ENCODE measurements at places on chromosomes 6 and 20. TPM values are rescaled to one million over a fixed set of nuclear protein-coding genes. Genes with fewer than 3 reads are reported as not detected.
A peak's percentile ranks its signal among the peaks of the same experiment; 100 is the strongest.

DNA sequence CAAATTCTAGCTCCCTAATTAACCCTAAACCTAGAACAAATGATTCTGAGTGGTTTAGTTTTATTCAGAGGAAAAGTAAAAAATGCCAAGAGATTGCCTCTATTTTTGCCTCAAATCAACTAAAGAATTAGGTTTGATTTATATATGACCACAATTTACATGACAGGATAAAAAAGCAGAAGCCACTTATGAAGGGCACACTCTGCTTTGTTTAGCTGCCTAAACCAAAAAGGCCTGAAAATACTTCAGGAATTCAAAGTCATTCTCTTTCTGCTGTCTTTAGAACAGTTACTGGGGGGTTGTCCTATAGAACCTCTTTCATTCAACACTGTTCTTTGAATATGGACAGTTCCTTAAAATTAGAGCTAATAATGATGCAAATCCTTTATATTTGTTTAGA is 5.3 kb downstream of the FBXO5 start:
- no peak for DNase-seq

GRCh38 chr6:44284121-44284520 is 13.9 kb downstream of the TMEM151B start:
- no peak for DNase-seq

DNA sequence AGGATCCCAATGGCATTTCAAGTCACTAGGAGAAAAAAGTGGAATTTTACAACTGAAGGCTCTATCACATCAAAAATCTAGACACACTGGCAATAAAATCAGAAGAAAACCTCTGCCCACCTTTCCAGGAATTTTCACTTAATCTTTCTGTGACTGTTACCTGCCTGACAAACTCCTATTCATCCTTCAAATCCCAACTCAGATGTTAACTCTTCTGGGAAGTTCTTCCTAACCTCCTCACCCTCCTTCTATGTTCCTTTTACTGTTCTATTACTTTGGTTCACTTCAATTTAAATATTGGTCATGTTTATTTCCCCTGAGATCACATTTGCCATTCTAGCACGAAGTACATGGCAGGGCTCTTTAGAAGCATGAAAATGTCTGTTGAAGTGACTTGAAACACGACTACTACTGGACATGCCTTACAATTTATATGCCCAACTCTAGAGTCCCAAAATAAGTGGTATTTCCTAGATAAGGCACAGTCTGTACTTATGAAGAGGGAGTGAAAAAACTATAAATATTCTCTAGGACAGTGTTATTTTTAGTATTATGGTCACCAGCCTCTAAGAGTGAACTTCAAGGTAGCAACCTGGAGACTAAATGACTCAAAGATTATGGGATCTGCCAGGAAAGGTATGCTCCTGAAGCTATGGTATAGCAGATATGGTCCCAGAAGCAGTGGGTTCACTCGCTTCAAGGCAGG is 17.1 kb downstream of the CHD6 start:
- DNase-seq, result no peak

GRCh38 chr6:160963651-160964050 is 27.9 kb upstream of the MAP3K4 start:
- DNase-seq, result no peak

RIMS4 gene
- not detected for total RNA-seq

DNA sequence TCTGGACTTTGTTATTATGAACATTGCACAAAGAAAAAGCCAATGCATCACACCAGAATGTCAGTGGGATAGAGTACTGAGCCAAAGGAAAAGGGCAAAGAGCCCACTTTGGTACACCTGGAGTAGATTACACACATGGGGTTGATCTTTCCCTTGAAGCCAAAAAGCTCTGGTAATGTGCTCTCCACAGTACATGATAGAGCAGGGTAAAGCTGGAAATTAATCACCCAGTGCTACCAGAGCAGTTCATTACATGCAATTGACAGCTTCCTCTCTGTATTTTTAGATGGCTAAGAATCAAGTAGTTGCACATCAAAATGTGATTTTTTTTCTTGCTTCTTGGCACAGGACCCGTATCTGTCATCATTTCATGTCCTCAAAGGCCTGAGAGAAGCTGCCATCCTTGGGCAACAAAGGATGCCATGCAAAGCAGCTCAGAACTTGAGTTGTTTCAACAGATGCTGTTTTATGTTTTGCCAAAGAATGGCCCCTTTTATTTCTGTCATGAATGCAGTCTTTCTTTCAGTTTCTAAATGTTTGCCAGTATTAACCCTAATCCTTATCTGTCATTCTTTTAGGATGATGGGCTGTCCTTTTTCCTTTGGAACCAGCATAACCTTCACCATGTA is 88.1 kb downstream of the HDGFL1 start:
- DNase-seq, result no peak

SASH1 gene
- total RNA-seq, result 16.5 TPM

FILIP1 gene
- under 0.01 TPM for total RNA-seq

COL12A1 gene
- 502 TPM for total RNA-seq

DNA sequence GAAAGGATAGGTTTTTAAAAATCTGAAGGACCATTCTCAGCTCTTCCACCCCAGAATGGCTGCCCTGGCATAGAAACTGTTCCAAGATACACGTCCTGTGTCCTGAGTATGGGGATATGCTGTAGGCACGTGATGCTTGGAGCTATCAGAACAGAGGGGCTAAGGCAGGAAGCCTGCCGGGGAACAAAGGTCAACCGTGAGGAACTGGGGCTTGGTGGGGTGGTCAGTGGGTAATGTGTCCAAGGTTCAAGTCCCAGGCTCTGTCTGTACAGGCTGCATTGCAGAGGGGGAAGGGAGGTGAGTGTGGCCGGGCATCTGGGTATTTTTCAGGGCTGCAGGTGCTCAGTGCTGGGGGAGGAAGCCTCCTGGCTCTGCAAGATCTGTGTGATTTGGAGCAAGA is 479.6 kb upstream of the CHD6 start:
- no peak for DNase-seq

RRP36 gene
- 114 TPM for total RNA-seq

TPD52L2 gene
- 113 TPM for total RNA-seq

RCAN2 gene
- total RNA-seq, result 1.3 TPM

ARG1 gene
- not detected for total RNA-seq

CPNE5 gene
- total RNA-seq, result not detected

PHACTR2 gene
- total RNA-seq, result 76.9 TPM

GRCh38 chr6:2740581-2740980 is 10.1 kb downstream of the MYLK4 start:
- no peak for DNase-seq

DNA sequence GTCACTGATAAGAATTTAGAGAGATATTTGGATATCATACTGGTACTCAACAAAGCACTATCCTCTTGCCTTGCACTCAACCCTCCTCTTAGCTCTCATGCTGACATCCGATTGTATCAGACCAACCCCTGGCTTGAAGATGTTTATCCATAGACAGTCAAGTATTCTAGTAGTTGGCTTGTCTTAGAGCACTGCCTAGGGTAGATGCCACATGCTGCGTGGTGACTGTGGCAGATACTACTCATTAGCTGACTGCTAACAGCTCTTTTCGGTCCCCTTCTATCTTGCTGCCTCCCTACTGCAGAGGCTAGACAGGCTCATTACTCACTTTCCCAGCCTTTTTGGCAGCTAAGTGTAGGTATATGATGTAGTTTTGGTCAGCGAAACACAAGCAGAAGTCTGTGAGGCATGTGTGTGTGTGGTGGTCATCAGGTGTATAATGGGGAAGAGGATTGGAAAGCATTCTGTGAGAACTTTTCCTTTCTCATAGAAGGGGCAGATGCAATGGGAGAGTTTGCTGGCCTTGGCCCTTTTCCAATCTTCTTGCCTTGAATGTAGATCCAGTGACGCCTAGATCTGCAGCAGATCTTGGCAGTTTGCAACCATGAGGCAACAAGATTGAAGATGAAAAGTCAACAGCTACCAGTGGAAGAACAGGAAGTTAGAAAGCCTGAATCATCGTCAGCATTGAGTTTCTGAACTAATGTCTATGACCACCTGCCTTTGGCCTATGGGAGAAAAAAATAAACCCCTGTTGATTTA is 4.4 kb upstream of the IFNGR1 start:
- peak; percentile 70 for DNase-seq

IL17A gene
- not detected for total RNA-seq

DNA sequence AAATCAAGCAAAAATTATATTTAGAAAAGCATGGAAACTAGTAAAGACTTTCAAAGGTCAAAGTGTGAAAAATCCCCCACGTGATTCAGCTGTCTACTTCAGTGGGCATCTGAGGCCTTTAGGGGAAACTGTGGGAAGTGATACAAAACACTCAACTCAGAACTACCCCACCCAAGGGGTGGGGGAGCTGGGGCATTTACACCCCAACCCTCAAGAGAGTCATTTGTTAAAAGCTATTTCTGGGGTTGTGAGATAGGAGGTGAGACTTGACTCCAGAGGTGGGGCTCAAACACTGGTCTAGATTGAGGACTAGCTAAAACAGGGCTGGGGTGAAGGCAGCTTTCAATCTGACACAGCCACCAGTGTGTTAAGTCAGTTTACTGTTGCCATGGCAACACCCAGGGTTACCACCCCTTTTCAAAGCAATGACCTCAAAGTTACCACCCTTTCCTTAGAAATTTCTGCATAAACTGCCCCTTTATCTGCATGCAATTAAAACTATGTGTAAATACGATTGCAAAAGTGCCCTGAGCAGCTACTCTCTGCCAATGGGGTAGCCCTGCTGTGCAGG is 9.9 kb upstream of the GTSF1L start:
- DNase-seq, result peak; percentile 10

DNA sequence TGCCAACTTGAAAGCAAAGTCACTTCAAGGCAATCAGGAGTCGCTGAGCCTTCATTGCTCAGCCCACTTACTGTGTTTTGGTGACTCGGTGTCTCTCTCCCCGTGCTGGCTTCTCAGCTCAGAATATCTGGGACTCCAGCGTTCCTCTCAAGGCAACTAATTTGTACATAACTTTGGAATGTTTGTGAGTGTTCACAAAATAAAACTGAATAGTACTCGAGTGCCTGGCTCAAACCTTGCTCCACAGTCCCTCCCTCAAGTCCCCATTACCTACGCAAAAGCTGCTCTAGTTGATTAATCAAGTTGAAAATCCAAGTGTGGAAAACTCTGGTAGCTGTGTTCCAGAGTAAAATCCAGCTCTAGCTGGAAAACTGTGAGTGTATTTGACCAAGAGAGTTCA is 8.6 kb downstream of the IPCEF1 start:
- peak; percentile 18 for DNase-seq

- DNase-seq, result no peak
Observed at GRCh38 chr6:30615958-30616810, 859 bp downstream of the PPP1R10 start.

TRIM31 gene
- not detected for total RNA-seq

DNA sequence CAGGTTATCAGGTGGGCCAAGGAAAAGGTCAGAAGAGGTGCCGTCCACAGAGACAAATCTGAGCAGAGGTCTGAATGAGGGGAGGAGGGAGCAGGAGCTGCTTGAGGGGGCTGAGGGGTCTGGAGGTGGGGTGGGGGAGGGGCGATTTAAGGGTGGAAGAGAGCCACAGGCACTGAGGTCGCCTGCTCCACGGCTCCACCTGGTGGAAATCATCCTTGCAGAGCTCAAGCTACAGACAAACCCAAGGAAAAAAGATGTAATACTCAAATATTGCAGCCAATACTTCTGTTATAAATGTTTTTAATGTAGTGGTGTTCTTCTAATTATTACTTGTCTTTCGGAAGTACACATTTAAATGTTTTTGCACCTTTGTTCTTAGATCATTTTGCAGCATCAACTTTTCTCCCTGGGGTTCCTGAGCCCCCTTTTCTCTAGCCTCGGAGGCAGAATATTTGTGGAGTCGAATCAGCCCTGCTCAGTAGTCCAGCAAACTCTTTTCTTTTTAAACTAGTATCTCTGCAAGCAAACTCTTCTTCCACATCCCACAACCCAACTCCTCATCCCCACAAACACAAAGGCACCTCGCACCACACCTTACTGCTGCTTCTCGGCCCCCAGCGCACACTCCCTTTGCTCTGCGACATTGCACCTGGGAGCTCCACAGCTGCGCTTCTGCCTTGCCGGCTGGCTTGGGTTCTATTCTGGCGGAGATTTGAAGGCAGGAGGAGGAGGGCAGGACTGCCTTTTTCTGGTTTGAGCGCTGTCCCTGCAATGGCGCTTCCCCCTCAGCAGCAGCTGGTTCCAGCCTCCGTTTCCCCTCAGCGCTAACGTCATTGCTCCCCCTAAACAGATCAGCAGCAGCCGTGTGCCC is 51.0 kb upstream of the TFAP2A start:
- peak; percentile 28 for DNase-seq

- peak; percentile 75 for DNase-seq
Observed at GRCh38 chr6:10411971-10412460, 2.9 kb downstream of the TFAP2A start.

PCED1A gene
- 8.1 TPM for total RNA-seq

DNA sequence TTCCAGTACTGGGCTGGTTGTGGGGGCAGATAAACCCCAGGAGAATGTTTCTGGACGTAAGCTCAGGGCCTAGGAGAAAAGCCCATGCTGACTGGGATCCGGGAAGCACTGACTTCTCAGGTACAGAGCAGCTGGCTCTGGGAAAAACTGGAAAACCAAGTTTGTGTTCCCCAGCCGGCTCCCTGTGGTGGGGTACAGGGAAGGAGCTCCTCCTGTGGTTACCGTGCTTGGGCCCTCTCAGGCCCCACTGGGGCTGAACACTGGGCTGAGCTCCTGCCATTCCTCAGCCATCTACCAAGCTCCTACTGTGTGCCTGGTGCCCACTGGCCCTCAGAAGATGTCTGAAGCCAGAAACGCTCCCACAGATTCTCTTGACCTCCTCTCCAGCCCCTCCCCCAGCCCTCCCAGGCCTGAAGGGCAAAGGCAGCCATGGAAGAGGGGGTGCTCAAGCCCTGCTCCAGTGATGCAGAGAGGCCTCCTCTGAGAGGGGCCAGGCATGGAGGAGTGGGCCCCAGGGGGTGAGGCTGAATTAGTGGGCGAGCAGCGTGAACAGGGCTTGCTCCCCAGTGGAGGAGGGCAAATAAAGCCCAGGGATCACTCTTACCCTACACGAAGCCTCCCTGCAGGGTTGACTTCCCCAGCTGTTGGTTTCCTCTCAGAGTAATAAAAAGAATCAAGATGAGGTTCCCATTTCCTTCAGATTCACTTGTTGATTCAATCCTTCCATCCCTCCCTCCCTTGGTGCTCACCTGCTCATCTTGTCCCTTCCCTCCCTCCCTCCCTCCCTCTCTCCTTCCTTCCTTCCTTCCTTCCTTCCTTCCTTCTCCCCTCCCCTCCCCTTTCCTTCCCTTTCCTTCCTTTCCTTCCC is 100.0 kb downstream of the VEGFA start:
- no peak for DNase-seq

- no peak for DNase-seq
Observed at GRCh38 chr20:7137395-7138151, 370.1 kb downstream of the BMP2 start.

DNA sequence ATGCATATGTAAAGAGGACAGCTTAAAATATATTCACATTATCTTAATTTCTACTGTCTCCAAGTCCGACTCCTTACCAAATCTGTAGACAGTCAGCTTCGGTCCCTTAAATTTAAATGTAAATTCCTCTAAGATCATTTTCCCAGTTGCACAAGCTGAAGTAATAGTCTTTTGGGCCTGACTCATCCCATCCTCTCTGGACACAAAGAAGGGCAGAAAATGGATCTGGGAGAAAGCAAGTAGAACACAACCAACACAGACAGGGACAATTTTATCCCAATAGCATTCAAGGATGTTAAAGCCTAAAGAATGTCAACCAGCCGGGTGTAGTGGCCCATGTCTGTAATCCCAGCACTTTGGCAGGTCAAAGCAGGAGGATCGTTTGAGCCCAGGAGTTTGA is 228.3 kb downstream of the ARHGAP18 start:
- DNase-seq, result peak; percentile 63

TCF21 gene
- 6.6 TPM for total RNA-seq

SLC44A4 gene
- total RNA-seq, result 0.36 TPM

GLP1R gene
- total RNA-seq, result not detected
